ENCODE measurements at places on chromosomes 6 and 20.
A peak's percentile ranks its signal among the peaks of the same experiment; 100 is the strongest.

- no peak for DNase-seq
Observed at GRCh38 chr6:71190809-71191208, 97.8 kb upstream of the OGFRL1 start.

DNA sequence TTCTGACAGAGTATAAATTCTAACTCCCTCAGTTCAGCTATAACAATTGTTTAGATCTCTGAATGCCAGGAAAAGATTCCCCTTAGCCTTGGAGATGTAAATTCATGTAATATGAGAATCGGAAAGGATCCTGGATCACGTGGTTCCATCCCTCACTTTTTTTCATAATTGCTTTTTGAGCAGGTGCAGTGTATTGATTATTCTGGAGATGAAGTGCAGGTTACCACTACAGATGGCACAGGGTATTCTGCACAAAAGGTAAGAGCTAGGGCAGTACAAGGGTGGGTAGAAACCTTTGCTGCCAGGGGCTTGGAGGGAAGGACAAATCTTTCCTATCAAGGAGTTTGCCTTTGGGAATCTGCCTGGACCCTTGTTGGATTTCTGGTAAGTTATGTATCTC lies 52.7 kb downstream of the KDM1B start:
- DNase-seq: no peak

- peak; percentile 40 for DNase-seq
Observed at GRCh38 chr6:144150710-144151657, 667 bp downstream of the STX11 start.

DNA sequence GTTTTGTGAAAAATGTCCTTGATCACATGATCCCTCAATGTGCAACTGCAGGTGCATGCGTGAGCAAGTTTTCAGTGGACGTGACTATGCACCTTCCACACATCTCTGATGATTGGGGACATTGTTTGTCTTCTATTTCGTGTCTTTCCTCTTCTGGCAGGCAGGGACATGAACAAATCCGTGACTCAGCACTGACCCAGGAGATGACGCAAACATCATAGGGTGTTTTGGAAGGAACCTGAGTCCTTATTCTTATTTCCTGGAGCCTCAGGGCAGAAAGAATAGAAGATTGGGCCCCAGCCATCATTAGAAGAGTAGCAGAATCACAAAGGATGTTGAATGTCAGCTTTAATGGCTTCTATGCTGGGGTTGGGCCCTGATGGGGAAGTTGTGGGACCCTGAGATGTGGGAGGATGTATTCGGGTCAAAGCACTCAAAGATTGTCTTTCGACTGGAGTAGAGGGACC lies 11.9 kb upstream of the SIRPD start:
- no peak for DNase-seq

GRCh38 chr6:77561768-77562314 lies 91.0 kb upstream of the MEI4 start:
- DNase-seq: no peak

DNA sequence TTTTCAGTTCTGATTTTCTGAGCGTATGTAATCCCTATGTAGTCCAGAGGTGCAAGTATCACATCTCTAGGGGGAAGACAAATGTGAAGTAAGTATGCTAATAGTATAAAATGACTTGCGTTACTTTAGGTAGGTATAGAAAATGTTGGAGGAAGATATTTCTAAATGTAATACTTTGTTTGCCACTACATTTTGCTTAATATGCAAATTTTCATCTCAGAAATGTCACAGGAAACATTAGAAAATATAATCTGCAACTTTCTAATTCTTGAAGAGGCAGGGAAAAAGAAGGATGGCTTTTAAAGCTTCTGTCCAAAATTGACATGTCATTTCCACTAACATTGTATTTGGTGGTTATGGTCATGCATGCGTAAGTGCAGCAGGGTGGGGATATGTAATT lies 85.6 kb downstream of the CD2AP start:
- DNase-seq: no peak

GRCh38 chr20:54938707-54939106 lies 463.3 kb downstream of the DOK5 start:
- DNase-seq: no peak

GRCh38 chr6:52994031-52994838 lies 849 bp downstream of the GSTA4 start:
- DNase-seq: no peak

DNA sequence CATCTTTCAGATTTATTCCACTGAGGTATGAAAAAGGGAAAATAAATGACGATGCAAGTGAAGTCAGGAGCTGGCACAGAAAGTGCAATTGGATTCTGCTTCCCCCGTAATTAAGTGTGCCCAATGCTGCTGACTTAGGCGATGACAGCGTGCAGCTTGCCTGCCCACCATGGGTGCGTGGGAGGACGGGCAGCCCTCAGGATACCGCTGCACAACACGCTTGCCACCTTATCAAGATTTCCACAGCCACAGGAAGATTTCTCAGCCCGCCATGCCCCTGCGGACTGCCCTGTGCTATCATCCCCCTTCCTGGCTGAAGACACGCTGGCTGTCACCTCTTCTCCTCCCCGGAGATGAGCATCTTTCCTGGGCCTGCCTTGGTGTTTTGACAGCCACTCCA lies 103.3 kb upstream of the BACH2 start:
- no peak for DNase-seq

DNA sequence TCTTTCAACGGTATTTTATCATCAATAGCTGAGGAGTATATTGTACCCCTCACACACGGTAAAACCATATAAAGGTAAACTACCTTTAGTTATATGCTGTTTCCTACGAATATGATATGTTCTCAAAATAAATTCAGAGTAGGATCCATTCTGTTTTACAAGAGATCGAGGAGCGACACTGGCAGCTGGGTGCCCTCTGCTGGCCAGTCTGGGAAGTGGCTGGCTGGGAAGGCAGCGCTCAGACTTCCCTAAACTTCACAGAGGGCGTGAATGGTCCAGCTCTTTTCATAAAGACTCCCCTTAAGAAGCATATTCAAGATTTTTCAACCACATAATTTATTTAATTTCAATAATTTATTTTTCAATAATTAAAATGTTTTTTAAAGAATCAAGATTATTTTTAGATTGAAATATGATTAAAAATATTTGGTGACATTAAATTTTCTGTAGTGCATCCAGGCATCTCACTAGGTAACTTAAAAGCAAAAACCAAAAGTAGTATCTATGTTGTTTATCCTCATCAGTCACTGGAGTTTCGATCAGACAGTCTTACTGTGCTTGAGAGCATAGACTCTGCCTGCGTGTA lies 187.5 kb upstream of the PDE10A start:
- peak; percentile 58 for DNase-seq

GRCh38 chr20:35260426-35260825 lies 17.5 kb downstream of the MMP24OS start:
- no peak for DNase-seq

DNA sequence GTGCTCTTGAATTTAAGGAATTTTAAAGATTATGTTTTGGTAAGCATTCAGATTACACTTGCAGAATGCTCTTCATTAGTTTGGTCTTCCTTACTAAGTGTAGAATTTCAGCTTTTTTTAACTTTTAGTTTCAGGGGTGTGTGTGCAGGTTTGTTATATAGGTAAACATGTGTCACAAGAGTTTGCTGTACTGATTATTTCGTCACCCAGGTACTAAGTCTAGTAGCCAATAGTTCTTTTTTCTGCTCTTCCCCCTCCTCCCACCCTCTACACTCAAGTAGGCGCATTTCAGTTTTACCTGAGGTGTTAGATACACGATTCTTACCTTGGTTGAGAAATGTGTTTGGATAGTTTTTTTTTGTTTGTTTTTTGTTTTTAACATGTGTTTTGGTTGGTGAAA lies 68.3 kb downstream of the AFG1L start:
- DNase-seq: no peak

GRCh38 chr6:33857932-33858475 lies 54.2 kb upstream of the MLN start:
- no peak for DNase-seq

DNA sequence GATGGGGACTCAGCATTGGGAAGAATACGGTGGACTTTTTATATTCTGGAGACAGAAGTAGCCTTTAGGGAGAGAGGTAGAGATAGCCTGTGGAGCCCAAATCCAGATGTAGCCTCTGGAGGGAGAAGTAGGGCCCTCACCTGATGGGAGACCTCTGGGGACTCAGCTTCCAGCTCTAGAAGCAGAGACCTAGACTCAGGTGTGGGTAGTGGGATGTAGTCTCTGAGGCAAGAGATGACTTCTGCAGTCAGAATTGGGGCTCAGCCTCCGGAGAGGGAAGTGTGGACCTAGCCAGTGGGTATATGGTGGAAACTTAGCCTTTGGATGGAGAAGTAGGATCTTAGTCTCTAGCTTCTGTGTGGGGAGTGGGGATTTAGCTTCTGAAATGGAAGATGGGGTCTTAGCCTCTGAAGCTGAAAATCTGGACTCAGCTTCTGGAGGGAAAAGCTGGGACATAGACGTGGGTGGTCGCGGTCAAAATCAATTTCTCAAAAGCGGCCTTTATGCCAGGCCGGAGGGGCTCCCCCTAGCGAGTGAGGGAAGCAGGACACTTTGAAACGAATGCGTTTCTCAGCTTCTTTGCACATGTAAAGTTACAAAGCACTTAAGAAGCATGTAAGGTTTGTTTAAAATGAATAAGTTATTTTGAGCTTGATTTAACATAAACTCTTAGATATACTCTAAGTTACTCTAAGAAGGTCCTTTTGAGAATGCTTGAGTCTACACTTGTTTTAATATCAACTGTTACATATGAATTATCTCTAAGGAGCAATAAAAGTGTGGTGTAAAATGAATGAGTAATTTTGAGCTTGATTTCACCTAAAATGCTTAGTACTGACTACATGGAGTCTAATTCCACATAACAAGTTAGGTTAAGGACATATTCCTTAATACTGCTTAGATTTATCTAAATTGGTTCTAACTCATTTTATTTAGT lies 12.9 kb upstream of the ZNF343 start:
- peak; percentile 45 for DNase-seq

- no peak for DNase-seq
Observed at GRCh38 chr20:36989797-36990196, 38.3 kb upstream of the SAMHD1 start.

GRCh38 chr6:154561750-154562149 lies 51.3 kb upstream of the CNKSR3 start:
- DNase-seq: no peak

DNA sequence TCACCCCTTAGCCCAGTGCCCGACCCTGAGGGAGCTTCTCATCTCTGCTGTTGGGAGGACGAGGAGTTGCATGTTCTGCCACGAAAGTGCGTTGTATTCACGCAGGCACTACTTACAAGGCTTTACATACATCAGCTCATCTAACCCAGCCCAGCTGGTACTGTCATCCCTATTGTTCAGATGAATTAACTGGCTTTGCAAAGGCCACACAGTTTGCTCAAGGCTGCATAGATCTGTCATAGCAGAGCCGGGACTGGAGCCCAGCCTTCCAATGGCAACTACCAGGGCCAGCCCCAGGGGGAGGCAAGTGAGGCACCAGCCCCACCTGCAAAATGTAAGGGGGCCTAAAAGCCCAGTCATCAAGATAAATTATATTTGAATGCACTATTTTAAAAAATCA lies 257.6 kb downstream of the NFATC2 start:
- no peak for DNase-seq

GRCh38 chr6:159686703-159687102 lies 6.3 kb downstream of the SOD2 start:
- no peak for DNase-seq

- DNase-seq: no peak
Observed at GRCh38 chr6:89313006-89313405, 2.1 kb downstream of the GABRR2 start.

GRCh38 chr20:18686696-18687095 lies 98.8 kb downstream of the DTD1 start:
- DNase-seq: no peak

DNA sequence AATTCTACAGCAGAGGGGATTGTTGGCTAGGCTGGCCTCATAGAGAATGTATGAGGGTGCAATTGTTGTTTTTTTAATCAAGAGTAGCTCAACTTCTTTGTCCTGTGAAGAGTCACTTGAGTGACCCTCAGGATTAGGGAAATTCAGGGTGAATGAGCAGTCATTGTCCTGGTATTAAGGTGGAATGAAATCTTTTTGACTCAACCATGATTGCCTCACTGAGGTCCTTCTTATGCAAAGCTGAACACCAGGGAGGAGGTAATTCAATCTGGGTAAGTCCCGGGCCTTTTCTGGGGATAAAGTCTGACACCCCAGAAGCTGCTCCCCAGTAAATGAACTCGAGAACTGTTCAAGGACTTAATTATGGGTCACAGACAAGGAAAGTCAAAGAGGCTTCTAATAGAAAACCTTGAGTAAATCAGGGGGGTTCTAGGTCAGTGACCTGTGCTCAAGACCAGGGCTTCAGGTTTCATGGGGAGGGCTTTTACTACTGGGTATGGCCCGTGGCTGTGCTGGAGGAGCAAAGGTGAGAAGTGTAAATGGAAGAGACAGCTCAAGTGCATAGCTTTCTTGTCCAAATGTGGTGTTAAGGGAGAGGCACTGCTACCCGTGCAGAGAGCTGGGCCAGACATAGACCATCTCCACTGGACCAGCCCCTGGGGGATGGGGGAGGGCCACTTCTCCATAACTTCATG lies 25.3 kb upstream of the ZBTB24 start:
- no peak for DNase-seq

DNA sequence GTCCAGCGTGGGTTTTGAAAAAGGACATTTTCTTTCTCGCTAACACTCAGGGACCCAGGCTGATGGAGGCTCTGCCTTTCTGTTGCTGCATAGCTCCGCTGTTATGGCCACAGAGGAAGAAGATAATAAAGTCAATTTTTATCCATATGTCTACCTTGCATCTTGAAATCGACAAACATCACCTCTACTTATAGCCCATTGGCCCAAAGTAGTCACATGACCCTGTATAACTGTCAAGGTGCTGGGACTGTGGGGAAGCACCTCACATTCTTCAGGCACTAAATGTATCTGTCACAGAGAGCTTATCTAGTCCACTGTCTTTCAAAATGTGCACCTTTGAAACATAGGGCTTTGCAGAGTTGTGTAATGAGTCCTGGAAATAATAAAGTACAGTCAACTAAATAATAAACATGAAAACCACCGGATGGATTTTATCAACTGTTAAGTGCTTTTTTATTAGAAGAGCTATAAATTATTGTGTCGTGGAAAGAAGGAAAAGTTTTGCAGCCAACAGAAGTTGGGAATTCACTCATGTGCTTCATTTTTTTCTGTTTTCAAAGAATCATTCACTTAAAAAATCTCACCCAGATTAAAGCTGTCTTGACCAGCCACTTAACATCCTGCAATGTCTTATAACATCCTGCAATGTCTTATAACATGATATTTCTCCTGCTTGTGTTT lies 47.7 kb upstream of the RCAN2 start:
- DNase-seq: no peak

- DNase-seq: no peak
Observed at GRCh38 chr20:47097691-47098622, 203.3 kb downstream of the EYA2 start.

DNA sequence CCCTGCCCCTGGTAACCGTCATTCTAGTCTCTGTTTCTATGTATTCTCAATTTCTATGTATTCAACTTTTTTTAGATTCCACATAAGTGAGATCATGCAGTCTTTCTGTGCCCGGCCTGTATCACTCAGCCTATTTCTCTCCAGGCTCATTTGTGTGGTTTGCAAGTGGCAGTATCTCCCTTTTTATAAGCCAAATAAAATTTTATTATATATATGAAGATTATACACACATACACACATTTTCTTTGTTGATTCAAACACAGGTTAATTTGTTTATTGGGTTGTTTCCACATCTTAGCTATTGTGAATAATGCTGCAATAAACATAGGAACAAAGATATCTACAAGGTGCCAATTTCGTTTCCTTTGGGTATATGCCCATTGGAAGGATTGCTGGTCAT lies 571.7 kb downstream of the DHX35 start:
- DNase-seq: no peak
